Esophagus squamous epithelium (tissue), 5 donors: ENCODE measurements at places on chromosomes 7 and 10.

GRCh38 chr10:103597003-103597402 is 103.5 kb downstream of the NEURL1 start:
- DNase-seq = no peak

DNA sequence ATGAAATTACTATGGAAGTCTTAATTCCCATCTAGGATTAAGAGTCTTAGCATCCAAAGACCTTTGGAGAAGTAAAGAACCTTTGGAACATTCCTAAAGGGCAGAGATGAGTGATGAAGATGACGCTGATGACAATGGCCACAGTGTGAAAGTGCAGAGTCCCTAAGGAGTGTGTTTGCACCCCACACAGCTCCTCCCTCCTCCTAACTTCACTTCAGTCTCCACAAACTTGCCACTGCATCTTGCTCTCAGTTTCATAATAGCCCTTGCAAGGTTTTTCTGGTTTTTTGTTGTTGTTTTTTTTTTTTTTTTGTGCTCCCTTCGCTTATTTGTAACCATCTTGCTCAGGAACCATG is 117.5 kb upstream of the ANLN start:
- DNase-seq = no peak

DNA sequence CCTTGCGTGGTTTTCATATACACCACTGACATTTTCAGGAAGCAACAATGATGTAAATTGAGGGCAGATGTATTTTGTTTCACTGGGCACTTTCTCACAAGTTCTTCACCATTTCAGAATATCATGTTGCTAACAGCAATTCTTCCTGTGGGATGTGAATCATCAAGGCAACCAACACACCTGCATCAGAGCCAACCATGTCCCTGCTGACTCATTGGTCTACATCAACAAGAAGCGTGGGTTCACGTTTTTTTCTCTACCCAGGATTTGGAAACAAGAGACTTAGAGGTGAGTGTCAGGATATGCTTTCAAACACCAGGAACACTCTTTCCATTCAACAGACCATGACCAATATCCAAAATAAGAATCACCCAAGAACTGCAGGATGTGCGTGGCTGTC is 203.9 kb downstream of the TEX36 start:
- DNase-seq = no peak

GRCh38 chr10:11357439-11357838 is 254.0 kb downstream of the USP6NL start:
- no peak for DNase-seq

GRCh38 chr10:5987747-5988146 is 10.4 kb upstream of the IL15RA start:
- no peak for DNase-seq

- DNase-seq = no peak
Measured at GRCh38 chr10:24730811-24731210, 7.1 kb upstream of the ARHGAP21 start.

DNA sequence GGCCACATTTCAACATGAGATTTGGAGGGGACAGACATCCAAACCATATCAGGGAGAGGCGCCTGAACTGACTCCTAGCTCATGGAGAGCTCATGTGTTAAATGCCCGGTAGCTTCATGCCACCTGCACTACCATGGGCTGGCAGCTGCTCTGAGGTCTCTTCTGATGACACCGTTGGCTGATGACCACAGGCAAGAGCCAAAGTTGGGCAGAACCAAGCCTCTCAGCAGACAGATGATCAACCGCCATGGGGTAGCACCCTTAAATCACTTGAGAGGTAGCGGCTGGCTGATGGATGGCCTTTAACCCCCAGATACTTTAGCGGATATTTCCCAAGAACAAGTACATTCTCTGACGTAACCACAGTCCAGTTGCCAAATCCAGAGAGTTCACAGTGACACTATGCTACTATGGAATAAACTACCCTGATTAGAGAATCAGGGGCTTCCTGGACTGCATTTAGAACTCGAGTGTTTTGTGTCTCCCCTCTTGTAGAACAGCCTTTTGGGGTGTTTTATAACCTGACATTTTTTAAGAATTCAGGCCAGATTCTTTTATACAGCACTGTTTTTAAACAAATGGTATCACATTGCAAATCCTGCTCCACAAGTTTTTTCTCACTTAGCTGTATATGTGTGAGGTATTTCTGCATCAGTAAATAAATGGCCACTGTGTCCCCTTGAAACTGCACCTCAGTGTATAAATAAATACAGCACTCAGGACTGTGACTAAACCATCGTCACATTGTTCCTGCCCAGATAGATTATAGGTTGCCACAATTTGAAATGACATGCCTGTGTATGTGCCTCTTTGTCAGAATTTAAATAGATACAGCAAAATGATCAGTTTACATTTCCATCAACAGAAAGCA is 30.8 kb upstream of the DRGX start:
- DNase-seq = no peak

DNA sequence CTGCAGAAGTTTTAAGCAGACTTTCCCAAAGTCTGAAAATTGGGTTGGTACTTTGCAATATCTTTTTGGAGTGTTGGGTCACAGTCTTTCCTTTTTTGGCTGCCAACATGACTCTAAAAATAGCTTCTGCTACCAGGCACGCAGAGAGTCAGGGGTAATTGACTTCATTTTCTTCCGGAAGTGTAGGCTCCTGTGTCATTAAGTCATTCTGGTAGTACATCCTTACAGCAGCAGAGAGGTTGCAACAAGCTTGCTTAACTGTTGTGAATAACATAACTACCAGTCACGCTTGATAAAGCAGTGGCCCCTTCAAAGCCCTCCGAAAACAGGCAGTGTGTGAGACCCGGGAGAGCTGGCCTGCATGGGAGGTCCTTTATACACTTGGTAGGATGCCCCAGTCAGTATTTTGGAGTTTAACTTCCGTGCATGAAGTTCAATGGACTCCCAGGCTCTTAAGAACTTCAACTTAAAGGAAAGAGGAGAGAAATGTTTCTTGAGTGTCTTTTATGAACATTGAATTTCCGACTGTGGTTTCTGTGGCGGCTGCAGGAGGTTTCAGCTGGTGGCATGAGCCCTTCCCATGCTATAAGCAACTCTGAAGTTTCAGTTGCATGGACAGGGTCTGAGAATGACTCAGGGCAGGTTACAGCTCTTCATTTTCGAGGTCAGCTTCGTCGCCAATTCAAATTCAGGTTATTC is 310.7 kb downstream of the GALNT17 start:
- no peak for DNase-seq

DNA sequence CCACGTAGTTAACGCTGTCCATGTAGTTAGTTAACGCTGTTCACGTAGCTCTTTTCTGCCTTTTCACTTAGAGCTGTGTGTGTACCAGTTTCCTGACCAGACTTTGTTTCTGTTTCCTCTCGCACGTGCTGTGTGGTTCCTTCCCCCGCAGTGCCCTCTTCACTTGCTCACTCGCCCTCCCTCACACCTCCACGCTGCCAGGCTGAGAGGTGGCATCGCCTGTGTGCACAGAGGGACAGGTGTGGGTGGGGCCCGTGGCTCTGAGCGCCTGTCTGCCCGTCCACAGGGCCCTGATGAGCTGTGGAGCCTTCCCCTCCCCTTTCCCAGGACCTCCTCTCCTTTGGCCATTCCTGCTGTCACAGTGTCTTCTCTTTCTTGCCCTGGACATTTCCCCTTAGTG is 30.6 kb downstream of the WDR37 start:
- no peak for DNase-seq

- no peak for DNase-seq
Measured at GRCh38 chr7:156127166-156128134, 315.2 kb upstream of the SHH start.

DNA sequence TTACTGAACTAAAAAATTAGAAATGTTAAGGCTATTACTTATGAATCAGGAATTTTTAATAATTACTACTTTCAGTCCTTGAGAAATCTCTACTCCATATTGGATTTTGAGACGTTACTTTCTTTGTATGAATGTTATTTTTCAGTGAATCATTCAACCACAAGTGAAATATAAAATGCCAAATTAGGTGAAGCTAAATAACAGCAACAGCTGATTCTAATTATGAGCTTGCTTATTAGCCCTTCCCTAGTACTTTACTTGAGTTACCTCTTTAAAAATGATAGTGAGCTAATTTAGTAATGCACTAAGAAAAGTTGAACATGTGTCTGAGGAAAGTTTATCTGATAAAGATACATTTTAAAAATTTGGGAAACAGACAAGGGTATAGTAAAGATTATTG is 51.4 kb downstream of the PCGF5 start:
- no peak for DNase-seq

- DNase-seq = no peak
Measured at GRCh38 chr10:26637521-26638275, 59.8 kb upstream of the PDSS1 start.

GRCh38 chr10:43027331-43027955 is 49.4 kb upstream of the RET start:
- DNase-seq = no peak

GRCh38 chr10:133126431-133127290 is 33.4 kb upstream of the KNDC1 start:
- no peak for DNase-seq

DNA sequence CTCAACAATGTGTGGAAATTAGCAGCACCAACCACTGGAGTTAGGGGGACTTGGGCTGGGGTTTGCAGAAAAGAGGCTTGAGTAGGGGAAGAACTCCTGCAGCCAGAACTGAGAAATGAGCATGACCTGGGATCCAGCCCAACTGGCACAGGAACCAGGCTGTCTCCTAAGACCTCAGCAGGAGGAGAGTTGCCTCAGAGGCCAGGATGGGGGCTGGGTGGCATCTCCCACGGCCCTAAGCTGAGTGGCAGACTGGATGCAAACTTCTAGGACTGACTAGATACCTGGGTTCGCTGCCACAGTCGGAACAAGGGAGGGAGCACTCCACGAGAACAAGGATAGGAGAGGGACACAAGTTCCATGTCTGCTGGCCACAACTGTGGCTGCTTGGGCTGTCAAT is 62.6 kb downstream of the RNF32 start:
- no peak for DNase-seq

GRCh38 chr7:37476428-37476827 is 27.8 kb upstream of the ELMO1 start:
- no peak for DNase-seq

DNA sequence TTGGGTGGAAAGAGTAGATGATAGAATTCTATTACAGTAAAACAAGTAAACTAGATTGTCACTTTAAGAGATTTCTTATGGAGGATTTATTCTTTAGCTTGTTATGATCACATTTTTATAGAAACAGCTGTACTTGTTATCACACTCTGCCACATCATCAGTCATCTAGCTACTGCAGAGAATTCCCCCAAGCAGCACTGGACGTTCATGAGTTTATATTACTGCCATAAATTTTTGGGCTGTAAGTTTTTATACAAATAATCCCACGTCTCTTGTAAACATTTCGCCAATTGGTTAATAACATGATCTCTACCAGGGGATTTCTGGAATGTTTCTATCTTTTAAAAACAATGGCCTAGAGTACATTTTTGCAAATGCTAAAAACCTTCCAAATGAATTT is 238.8 kb downstream of the POLR1F start:
- no peak for DNase-seq

GRCh38 chr7:151925446-151926335 is 30.6 kb upstream of the GALNTL5 start:
- no peak for DNase-seq

- no peak for DNase-seq
Measured at GRCh38 chr10:32190890-32191491, 134.8 kb upstream of the KIF5B start.

- no peak for DNase-seq
Measured at GRCh38 chr7:3194501-3195141, 106.4 kb upstream of the SDK1 start.

DNA sequence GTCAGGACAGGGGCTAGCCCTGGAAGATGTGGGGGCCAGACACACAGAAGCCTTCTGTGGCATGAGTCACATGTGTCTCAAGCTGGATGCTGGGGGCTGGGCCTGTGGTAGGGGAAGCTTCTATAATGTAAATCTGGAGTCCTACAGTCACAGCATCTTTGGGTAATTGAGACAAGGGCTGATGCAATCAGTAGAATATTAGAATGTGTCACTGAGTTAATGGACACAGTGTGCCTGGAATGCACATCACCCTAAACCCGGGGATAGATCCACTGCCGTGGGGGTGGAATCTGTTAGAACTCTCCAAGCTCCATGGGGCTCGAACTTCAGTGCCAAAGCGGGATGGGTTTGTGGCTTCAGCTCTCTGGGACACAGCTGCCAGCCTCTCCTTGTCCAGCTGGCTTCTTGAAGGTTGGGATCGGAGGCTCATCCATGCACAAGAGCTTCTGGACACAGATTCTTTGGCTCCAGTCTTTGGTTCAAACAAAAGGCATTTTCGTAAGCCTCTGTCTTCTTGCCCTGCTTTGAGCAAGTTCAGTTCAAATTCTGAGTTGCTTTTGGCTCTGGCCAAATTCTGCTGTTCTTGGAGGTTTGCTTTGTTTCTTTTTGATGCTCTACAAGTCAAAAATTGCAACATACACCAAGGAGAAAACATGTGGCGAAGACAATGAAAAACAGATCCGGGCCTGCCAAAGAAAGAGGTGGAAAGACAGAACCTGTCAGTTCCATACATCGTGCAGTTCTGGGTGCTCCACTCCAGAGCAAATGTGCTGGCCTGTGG is 194.8 kb upstream of the ZNF32 start:
- no peak for DNase-seq
